ENCODE measurements at places on chromosomes 1 and 21.
A peak's percentile ranks its signal among the peaks of the same experiment; 100 is the strongest.

GRCh38 chr1:167705250-167705649 lies 16.5 kb upstream of the MPZL1 start:
- DNase-seq = no peak

DNA sequence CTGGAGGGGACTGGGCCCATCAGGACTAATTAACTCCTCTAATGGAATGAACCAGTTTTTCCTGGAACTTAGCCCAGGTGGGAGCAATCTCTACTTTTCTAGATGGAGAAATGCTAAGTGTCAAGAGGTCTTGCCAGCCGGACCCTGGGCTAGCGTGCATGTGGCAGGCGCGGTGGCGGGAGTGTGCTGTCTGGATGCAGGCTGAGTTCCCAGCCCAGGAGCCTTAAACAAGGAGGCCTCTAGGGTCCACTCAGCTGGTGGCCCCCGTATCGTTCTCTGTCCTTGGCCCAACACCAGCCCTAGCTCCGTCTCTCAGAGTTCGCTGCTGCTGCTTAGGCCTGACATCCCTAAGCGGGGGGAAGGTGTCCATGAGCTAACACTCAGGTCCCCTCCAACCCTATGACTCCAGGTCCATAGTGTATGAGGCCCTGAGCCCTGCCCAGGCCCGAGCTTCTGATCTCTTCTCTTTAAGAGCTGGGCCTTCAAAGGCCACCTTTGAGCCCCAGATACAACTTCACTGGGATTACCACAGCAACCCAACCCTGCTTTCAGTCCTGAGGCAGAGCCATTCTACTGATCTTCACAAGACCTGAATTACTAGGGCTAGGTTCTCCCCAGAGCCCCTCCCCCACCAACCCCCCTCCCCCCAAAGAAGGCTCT lies 3.7 kb upstream of the KCNC4 start:
- no peak for DNase-seq

- DNase-seq = no peak
These were observed 45.2 kb downstream of the CAMK2N1 start for GRCh38 chr1:20440785-20441200.

DNA sequence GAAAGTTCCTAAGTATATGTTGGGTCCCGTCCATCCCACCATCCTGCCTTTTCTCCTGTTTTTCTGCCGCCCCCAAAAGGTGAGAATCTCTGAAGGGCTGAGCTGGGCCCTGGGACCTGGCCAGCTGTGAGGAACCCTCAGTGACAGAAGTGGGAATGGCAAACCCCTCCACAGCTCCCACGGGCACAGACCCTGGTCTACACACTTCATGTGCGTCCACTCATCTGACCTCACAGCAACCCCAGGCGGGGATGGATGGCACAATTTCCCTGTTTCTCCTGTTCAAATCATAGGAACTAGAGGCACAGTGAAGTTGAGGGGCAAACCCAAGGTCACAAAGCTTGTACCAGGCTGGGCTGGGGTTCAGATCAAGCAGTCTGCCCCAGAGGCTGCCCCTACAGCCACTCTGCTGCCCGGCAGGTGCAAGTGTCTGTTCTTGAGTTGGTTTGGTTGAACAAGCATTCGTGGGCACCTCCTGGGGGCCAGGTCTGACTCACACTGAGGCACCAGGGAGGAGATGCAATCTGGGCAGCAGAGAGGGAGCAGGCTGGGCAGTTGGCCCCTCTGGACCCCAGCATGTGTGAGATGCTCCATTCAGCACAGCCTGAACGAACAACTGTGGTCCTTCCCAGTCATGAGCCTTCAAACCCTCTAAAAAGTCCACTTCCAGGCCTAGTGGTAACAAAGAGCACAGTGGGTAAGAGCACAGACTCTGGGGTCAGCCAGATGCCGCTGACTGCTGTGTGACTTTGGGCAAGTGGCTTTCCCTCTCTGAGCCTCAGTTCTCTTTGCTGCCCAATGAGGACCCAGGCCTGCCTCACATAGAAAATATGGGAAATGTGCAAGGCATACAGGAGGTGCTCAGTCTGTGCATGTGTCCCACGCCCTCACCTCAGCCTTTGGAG lies 4.0 kb downstream of the EDN2 start:
- no peak for DNase-seq

- DNase-seq = no peak
These were observed 258.4 kb upstream of the CSF3R start for GRCh38 chr1:36741066-36741465.

- DNase-seq = no peak
These were observed 35.0 kb upstream of the RGS18 start for GRCh38 chr1:192123212-192123611.

DNA sequence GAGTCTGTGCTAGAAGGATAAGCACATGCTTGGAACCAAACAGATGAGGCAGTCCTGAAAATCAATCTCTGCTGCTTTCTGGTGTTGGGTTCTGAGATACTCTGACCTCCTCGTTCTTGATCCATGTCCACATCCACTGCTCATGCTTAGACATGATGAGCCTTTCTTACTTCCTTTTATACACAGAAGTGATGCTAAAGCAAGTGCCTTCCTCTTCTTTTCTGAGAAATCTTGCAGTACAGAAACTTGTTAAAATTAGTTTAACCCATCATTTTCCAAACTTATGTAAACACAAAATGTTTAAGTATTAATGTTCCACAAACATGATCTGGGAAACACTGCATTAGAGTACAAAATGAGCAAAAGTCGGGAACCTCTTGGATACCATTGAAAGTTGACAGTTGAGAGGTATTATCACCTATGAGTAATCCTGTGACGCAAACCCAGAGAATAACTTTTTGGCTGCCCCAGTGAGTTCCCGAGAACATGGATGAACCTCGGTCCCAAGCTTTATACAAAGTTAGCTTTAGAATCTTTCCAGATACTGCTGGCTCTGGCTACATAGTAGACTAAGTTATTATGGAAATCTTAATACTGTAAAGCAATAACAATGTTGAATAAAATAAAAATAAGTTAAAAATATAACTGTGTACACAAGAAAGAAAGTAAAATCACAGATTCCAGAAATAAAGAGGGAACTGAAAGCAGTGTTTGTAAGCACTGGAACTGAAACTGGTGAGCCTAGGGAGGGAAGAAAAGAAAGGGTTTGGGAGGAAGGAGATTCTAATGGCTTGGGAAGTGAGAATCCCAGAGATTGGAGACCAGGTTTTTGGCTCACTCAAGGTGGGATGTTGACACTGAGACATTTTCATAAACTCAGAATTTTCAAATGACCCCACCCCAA lies 429.3 kb upstream of the RUNX1 start:
- DNase-seq = no peak

DNA sequence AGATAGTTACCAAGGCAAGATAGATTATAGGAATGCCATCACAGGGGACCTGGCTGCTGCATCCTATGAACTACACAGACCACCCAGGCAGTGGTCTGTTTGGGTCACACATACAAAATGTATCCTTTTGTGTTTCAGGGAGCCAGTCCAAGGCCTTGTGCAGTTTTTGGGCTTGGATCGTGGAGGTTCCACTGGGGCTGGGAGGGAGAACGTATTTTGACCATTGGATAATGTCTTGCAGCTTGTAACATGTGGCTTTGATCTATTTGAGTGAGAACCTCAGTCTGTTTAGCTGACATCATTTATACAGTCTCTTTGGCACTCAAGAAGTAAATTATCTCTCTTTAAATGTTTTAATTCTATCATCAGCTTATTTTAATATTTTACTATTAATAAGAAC lies 147.3 kb downstream of the DUSP10 start:
- DNase-seq = no peak

DNA sequence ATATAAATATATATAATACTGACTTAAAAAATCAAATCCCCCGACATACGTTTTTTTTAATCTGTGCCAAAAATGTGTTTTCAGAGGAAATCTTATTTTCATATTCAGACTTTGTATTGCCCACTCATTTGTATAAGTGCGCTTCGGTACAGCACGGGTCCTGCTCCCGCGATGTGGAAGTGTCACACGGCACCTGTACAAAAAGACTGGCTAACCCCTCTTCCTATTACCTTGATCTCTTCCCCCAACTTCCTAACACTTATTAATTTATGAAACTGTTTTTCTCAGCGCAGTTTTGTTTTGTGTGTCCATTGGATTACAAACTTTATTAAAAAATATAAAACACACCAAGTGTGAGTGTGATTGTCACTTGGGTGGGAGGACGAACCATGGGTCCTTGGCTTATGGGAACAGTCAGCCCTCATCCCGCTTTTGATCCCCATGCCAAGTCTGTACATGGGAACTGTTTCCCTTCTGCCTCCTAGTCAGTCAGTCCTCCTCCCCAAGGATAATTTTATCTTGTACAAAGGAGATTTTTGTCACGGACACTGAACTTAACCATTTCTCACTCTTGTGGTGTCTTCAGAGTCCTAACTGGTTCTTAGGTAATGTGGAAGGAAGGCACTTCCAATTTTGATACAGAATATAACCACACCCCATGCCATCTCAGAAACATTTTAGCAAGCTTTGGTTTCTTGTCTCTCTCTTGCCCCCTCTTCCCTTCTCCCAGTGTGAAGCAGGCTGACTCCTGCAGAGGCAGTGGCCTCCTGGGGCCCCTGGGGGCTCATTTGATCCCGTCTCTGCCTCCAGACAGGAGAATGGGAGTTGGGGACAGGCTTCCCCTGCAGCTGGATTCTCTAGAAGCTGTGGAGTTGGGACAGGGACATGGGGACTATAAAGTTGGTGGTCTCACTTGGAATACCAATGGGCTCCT lies 35.5 kb downstream of the ZBTB17 start:
- no peak for DNase-seq

DNA sequence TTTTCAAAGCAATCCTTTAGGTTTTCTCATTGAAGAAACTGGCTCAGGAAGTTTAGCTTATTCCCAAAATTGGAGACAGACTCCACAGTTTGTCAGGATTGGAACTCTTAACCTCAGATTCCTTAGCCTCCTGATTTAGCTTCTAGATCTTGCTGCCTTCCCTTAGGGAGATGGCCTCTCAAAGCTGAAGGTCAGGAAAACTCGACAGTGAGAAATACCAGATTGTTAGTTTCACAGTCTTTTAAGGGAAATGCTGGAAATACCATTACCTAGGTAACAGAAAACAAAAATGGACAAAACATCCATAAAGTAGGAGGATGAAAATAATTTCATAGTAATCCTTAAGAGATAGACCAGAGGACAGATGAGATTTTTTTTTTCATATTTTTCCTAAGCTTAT lies 7.8 kb downstream of the RASAL2 start:
- DNase-seq = no peak

- peak; percentile 45 for DNase-seq
These were observed 198.9 kb upstream of the UBE2U start for GRCh38 chr1:64004451-64005025.

- DNase-seq = no peak
These were observed 58.3 kb downstream of the KIF21B start for GRCh38 chr1:200965111-200965805.

- DNase-seq = peak; percentile 11
These were observed 30.3 kb downstream of the UBR4 start for GRCh38 chr1:19179597-19180264.

DNA sequence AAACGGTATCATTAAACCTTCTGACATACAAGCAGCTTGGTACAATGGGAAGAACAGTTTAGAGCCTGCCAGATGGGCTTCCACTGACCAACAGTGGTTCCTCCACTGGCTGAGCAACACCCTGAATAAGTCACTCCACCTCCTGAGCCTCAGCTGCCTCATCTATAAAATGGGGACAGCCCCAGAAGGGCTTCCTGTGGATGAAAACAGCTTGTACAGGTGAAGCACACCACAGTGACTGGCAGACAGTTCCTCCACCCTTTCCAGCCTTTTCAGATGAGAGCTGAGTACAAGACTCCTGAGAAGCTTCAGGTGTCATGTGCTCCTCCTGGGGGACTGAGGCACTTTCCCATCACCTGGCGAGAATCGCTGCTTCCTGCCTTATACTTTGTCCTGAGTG lies 2.1 kb downstream of the CAPZB start:
- DNase-seq = no peak

DNA sequence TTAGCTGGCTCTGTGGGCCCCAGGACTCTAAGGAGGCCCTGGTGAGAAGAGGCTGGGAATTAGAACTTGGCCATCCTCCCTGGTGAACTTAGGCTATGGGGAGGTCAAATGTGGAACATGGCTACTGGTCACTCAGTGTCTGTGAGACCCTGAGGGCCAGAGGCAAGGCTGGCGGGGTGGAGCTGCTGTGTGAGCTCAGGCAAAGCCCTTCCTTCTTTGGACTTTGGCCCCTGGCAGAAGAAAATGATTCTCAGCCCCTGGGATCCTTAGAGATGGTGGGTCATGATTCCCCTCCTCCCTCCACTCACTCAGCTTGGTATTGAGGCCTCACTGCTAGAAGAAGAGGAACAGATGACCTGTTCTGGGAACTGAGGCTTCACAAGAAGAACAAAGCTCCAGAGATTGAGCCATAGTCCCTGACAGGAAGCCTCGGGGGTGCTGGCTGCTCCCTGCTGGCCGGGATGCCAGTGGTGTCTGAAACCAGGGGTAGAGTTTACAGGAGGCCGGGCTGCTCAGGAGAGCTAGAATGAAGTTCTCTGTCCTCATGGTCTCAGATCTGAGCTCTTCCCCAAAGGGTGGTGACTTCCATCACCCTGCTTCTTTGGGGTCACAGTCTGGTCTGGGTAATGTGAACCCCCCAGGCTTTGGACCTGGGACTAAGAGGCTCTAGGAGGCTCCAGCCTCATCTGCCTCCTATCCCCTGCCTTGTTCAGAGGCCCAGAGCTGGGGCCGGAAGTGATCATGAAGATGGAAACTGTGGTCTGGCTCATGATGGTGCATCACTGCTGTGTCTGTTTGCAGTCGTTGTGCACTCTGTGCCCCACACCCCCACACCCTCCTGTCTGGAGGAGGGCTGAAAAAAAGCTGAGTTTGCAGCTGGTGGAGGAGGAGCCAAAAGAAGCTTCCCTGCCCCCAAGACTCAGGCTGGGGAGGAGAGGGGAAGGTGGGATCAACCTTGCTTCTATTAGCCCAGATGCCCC lies 905 bp downstream of the BTBD19 start:
- no peak for DNase-seq

GRCh38 chr1:162200096-162200847 lies 130.8 kb downstream of the NOS1AP start:
- no peak for DNase-seq

- no peak for DNase-seq
These were observed 76.1 kb downstream of the SH3BGR start for GRCh38 chr21:39527664-39528381.

DNA sequence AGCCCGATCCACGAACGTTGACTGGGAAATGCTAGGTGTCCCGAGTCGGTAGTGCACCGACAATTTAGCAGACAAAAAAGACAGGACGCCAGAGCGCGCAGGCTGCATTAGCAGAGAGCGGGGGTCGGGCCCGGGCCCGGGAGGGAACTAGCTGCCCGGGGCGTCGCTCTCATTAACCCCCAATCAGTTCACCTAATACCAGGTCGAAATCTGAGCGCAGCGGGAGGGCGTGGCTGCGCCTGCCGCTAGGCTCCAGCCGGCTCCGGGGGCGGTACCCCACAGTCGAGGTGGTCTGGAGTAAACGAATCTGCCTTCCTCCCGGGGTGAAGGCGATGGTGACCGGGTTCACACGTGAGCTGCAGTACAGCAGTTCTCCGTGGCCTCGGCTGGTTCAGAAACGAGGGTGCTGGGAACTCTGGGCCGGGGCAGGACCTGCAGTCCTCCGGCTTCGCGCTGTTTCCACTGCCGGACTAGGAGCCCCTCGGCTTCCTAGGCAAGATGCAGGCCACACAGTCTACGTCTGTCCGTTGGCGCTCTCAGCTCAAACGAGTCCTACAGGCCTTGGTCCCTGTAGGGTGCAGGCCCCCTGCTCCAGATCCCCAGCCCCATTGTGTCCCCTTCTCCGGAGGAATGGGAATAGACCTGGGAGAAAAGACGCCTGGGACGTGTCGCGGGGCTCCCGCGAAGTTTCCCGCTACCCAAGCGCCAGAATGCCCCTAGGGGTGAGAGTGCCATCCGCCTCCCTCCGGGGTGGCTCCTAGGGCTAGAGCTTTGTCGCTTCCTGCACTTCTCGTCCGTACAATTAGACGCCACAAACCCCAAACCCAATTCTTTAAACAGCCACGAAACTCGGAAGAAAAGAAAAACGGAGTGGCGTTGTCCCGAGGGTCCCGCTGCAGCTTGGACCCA lies 2.0 kb downstream of the GFI1 start:
- DNase-seq = peak; percentile 17

All from NCI-H446 (cell line).